DMS79 treated with DMSO at 0.1 percent for 48 hours (cell line): ENCODE measurements at places on chromosomes 13 and 19.

- DNase-seq, result no peak
These were observed 4.2 kb downstream of the ADGRE5 start for GRCh38 chr19:14385492-14385891.

GRCh38 chr13:30375265-30375835, 46.9 kb upstream of the UBE2L5 start:
- peak; percentile 72 for DNase-seq

DNA sequence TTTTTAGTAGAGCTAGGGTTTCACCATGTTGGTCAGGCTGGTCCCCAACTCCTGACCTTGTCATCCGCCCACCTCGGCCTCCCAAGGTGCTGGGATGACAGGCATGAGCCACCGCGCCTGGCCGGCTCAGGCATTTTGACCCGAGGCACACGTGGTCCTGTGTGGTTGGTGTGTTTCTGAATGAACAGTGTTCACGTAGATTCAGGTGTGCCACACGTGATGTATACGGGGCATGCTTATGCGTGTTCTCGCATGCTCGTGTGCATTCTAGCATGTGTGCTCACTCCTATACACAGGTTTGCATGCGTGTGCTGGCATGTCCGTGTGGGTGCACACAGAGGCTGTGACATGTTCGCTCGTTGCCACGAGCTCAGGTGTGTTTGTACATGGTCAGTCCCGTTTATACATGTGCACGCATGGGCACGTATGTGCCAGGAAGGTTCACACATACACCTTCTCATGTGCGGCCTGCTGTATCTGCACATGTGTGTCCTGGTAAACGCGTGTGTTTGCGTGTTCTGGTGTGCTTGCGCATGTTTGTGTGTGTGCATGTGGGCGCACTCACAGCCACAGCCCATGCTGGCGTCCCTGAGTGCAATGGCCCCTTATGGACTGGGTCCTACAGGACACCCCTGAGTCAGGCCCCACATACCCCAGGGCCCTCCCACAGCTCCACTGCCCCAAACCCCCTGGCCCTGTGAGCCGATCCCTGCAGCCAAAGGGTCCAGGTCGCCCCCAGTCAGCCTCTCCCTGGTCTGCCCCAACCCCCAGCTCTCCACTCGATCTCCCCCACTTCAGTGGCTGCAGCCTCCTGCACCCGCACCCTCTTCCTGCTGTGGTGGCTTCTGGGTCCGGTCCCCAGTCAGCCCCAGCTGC, 20.6 kb upstream of the TCF3 start:
- no peak for DNase-seq

- no peak for DNase-seq
These were observed 9.3 kb downstream of the ALOX5AP start for GRCh38 chr13:30744681-30745077.

- no peak for DNase-seq
These were observed 49.4 kb downstream of the FAM124A start for GRCh38 chr13:51271528-51272085.

DNA sequence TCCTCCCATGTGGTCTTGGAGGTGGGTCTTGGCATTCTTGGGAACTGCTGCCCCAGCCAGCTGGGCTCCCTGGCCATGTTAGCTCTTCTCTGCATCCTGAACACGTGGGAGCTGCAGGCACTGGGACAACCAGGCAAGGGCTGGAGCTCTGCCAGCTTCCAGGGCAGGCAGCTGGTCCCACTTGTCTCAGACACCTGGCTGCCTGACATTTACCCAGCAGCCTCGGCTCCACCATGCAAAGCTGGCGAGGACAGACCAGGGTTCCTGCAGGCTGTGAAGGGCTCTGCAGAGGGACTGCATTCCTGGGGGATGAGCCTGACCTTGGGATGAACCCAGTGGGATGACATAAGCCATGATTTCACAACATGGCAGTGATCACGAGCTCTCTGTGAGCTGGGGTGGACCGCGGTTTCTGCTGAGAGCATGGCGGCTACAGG, 99.0 kb upstream of the TSHZ3 start:
- no peak for DNase-seq

DNA sequence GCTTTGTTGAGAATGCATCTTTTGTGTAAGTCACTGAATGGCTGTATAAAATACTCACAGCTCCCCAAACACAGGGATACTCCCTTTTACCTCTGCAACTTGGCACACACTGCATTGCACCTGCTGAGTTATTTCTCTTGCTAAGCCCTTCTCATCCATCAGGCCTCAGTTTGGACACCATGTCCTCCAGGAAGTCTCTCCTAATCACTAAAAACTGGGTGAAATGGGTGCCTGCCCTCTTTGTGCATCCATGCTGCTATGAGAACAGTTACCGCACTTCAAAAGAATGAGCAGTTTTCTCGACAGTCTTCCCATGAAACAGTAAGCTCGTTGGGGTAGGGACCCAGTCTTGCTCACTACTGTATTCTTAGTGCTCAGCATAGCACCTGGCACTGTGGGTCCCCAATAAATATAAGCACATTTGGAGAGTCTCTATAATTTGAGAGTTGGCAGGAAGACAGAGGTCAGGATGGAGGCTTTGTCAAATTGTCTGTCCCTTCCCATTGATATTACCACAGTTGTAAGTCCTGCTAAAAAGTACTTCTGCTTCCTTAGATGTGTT, 4.6 kb upstream of the SLC25A30 start:
- DNase-seq, result no peak

GRCh38 chr19:4449022-4449638, 8.5 kb downstream of the UBXN6 start:
- no peak for DNase-seq

GRCh38 chr19:7787141-7787540, 24.1 kb downstream of the CLEC4M start:
- no peak for DNase-seq

DNA sequence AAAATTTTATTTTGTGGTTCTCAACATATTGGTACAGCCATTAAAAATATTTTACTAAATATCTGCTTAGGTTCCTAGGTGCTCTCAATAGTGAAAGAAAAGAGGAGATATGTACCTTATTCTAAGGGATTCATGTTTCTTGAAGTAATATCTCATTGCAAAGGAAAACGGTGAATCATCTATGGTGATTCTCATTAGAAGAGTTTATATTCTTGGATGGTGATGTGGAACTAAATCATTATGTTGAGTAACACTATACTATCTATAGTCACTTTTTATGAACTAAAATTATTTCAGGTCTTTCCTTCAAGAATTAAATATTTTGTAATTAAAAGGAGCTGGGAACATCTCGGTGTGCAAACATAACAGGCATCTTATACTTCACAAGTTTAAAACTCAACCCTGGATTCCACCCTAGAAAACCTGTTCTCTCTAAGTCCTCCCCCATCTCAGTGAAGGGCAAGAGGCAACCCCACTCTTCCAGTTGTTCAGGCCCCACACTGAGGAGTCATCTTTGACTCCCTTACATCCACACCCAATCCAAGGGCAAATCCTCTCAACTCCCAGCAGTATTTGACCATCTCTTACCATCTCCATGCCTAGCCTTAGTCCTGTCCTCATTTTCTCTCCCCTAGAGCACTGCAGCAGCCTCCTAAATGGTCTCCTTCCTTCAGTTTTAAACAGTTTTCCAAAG, 140.1 kb downstream of the RGCC start:
- DNase-seq, result no peak
